Muscle of arm (tissue), 14 donors: ENCODE measurements at places on chromosomes 12 and 14. TPM values are rescaled to one million over a fixed set of nuclear protein-coding genes. Genes with fewer than 3 reads are reported as not detected.

The DLGAP5 gene
- polyA plus RNA-seq, result 10.4 TPM

The CLEC4D gene
- polyA plus RNA-seq, result not detected

The TCL1A gene
- polyA plus RNA-seq, result 2.0 TPM

The IFI27L1 gene
- 15.5 TPM for polyA plus RNA-seq

The RNU7-1 gene
- polyA plus RNA-seq, result not detected

The ACYP1 gene
- 14.1 TPM for polyA plus RNA-seq

The KLRC1 gene
- polyA plus RNA-seq, result 0.22 TPM

The SERPINA9 gene
- not detected for polyA plus RNA-seq

The IL23A gene
- polyA plus RNA-seq, result 0.89 TPM

The GEMIN2 gene
- 22.3 TPM for polyA plus RNA-seq

The AICDA gene
- 0.57 TPM for polyA plus RNA-seq

The GARIN6 gene
- not detected for polyA plus RNA-seq

The ADCK1 gene
- 6.3 TPM for polyA plus RNA-seq

The TSPAN19 gene
- 0.20 TPM for polyA plus RNA-seq

The TMPRSS12 gene
- not detected for polyA plus RNA-seq

The MYO1A gene
- 0.45 TPM for polyA plus RNA-seq

The FLVCR2 gene
- polyA plus RNA-seq, result 12.1 TPM

The INSM2 gene
- not detected for polyA plus RNA-seq

The WDR89 gene
- 15.4 TPM for polyA plus RNA-seq

The OASL gene
- polyA plus RNA-seq, result not detected

The ACOT6 gene
- not detected for polyA plus RNA-seq

The C12orf75 gene
- polyA plus RNA-seq, result 8.4 TPM

The SNRPF gene
- 65.3 TPM for polyA plus RNA-seq

The MGAT4C gene
- polyA plus RNA-seq, result not detected

The ATP5MC2 gene
- 713 TPM for polyA plus RNA-seq

The NR1H4 gene
- polyA plus RNA-seq, result not detected

The FOXM1 gene
- polyA plus RNA-seq, result 19.2 TPM

The CLEC4C gene
- polyA plus RNA-seq, result not detected

The LGALS3 gene
- 26.8 TPM for polyA plus RNA-seq

The ALDH1L2 gene
- polyA plus RNA-seq, result 9.4 TPM

The RASSF9 gene
- polyA plus RNA-seq, result 2.0 TPM

The KERA gene
- 51.5 TPM for polyA plus RNA-seq

The GPR68 gene
- polyA plus RNA-seq, result 0.54 TPM

The LUM gene
- polyA plus RNA-seq, result 869 TPM

The LTBP2 gene
- 7.6 TPM for polyA plus RNA-seq

The SLC8A3 gene
- 8.2 TPM for polyA plus RNA-seq

The OTOGL gene
- polyA plus RNA-seq, result 0.56 TPM

The ATN1 gene
- 137 TPM for polyA plus RNA-seq

The ZNF891 gene
- 4.0 TPM for polyA plus RNA-seq

The GPRC5D gene
- not detected for polyA plus RNA-seq

The NYNRIN gene
- polyA plus RNA-seq, result 43.9 TPM

The PDZRN4 gene
- polyA plus RNA-seq, result not detected

The MSI1 gene
- polyA plus RNA-seq, result not detected

The NINJ2 gene
- not detected for polyA plus RNA-seq

The SLC4A8 gene
- 2.8 TPM for polyA plus RNA-seq

The NPFF gene
- polyA plus RNA-seq, result 0.95 TPM
